NCI-H1417 treated with DMSO at 0.1 percent for 48 hours (cell line): ENCODE measurements at places on chromosomes 5 and 9.

DNA sequence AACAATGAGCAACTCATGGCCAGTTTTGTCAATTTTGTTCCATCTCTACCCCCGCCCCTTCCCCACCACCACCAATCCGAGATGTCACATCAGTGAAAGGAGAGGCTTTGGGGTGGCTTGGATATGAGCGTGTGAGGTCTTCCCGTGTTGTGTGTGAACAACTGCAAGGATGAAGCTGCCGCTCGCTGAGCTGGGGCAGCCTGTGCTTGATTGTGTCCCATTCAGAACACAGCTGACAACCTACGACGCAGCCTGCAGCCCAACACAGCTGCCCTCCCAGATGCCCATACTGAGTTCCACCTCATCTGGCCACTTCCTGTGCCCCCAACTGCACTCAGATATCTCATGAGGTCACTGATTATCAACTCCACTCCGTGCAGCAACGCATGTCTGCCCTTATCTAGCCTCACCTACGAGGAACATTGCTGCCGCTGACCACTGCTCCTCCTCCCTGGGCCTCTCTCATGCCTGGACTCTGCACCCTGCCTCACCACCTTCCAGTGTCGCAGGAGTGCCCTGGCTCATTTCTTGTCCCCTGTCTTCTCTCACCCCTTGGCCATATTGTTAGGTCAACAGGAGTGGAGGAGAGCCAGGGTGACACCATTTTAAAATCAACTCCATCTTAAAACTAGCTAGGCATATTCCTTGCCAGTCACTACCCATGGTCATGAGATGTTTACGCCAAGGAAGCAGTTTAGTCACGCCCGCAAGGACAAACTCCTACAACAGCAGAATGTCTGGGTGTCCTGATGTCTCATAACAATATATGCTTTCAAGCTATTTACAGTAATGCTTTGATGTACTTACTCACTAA is 7.3 kb upstream of the IL4 start:
- DNase-seq: no peak

- no peak for DNase-seq
Observed at GRCh38 chr5:469752-470483, 26.9 kb downstream of the EXOC3 start.

GRCh38 chr5:120372899-120373298 is 91.2 kb upstream of the PRR16 start:
- DNase-seq: no peak

DNA sequence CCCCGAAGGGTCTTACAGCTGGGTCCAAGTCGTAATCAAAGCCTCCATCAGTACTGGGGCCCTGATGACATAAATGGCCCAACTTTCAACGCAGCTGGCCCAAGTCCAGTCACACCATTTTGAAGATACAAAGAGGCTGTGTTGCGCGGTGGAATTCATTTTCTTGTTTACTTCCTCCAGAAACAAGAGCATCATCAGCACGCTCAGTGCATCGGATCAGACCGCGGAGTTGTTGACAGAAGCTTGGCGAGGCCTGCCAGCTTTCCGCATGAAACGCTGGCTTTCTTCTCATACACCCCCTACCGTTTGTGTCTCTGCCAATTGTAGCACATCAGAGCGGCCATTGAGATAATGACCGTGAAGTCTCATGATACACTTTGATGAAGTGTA is 101.7 kb upstream of the SPATA31D4 start:
- DNase-seq: no peak

DNA sequence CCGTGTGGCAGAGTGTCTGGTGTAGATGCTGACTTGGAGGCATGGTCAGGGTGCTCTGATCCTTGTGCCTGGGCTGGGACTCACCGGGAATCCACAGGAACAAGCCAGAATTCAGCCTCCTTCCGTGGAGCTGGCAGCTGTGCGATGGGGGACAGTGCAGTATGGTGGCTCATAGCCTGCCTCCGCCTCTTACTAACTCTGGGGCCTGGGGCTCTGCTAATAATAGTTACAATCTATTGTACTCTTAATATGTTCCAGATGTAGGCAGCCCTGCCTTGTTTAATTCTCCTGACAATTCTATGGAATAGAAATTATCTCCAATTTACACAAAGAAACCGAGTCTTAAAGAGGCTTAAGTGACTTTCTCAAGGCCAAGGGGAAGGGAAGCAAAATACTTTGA is 77.6 kb downstream of the PCDH1 start:
- no peak for DNase-seq
